GM12892 (cell line): ENCODE measurements at places on chromosomes 13 and 19.

- DNase-seq = no peak
Measured at GRCh38 chr13:92806215-92806614, 420.4 kb upstream of the GPC6 start.

GRCh38 chr19:16068696-16069259, 7.5 kb upstream of the TPM4 start:
- no peak for DNase-seq

DNA sequence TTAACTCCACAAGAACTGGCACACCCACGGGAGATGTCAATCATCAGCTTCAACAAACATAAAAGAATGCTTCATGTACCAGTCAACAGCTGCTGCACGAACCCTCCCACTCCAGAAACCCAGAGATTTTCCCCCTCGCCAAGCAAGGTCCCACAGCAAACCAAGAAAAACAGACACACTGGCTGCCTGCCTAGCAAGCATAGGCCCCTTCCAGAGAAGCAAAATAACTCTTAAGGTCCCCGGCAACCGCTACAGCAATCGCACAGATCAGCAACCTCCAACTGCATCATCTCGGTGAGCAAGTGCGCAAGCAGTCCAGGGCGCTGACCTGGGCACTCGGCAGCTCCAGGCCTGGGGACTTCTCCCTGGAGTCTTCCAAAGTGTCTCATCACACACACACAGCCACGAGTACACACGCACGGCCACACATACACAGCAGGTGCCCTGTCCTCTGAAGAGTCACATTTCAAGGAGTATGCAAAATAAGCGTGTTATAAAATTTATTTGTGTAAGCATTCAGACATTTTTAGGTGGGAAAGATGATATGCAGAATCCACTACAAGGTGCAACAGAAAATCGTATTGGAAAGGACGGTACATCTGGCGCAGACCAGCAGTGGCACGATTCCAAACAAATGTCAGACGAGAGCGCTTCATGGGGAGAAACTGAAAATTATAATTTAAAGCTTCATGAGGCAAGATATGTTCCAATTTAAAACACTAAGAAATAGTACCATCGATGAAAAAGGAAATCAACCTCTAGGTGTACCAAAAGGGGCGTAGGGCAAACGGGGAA, 125.0 kb downstream of the STK24 start:
- no peak for DNase-seq

DNA sequence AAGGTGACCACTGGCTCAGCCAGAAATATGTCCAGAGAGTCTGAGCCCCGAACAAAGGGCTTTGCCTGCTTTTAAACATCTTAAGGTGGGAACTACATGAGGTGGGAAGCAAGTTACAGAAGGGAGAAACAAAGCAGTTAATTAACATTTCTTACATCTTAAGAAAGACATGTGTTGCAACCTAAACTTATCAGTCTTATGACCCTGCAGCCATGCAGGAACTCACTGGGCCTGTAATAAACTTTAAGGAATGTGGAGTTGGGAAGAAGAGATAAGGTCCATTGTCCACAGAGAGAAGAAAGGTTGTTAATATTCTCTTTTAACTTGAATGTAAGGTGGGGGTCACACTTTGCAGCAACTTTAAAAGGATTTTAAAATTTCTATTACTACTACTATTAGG, 46.8 kb upstream of the CYP2A7 start:
- DNase-seq = no peak

- no peak for DNase-seq
Measured at GRCh38 chr13:33875618-33876401, 57.9 kb downstream of the RFC3 start.

DNA sequence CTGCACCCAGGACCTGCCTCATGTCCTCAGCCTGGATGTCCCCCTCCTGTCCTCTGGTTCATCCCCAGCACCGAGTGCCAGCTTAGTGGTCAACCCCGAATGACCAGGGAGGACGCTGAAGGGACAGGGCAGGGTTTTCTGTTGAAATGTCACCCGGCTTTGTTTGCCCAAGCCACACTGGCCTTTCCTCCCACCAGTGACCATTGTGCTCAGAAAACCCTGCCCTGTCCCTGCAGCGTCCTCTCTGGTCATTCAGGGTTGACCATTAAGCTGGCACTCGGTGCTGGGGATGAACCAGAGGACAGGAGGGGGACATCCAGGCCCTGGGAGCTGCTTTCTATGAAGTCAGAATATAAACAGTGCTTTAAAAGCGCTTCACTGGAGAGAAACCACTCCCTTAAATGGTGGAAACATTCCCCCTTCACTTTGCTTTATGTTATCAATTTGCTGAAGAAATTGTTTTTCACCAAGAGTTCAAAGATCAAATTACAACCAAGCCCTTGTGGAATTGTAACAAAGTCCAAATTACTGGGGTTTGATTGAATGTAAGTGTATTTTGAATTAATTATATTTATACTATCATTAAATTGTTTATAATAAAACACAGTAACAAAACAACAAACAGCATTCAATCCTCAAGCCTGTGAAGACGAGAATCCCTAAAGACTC, 21.4 kb downstream of the CARS2 start:
- DNase-seq = no peak

DNA sequence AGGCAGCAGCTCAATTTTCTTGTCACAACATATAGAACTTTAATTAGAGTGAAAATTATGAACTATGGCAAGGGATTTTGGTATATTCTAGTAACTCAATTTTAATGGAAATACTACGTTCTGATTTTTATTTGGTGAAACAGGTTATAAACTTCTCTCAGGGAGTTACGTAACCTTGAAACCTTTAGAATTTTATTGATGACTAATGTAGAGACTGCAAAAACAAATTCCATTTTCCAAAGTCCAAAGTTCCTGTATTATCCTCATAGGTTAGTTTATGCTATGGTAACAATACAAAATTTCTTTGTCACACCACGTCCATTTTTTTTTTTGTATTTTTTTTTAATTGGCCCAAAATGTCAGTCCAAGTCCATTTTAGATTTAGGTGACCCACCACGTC, 185.7 kb downstream of the KLF5 start:
- DNase-seq = no peak

DNA sequence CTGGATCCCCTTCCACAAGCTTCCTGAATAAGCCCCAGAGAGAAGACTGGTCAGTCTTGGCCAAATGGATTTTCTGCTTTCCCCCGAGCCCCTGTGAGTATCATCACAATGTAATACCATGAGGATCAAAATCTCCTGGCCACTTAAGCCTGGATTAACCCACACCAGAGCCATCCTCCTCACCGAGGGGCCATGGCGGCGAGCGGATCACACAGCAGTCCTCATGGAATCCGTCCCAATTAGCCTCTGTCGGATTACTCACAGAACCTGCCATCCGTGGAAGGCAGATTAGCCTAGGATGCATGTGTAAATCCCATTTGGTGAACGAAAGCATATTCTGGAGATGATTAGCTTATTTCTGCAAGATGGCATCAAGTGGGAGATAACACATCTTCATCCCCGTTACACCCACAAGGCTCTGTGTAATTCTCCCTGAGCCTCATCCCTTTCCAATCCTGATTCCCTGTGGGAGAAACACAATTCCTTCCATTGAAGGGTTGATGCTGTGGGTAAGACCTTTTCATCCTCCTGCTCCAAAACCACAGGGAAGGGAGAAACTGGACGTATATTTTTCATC, 42.5 kb downstream of the GNG7 start:
- DNase-seq = no peak

DNA sequence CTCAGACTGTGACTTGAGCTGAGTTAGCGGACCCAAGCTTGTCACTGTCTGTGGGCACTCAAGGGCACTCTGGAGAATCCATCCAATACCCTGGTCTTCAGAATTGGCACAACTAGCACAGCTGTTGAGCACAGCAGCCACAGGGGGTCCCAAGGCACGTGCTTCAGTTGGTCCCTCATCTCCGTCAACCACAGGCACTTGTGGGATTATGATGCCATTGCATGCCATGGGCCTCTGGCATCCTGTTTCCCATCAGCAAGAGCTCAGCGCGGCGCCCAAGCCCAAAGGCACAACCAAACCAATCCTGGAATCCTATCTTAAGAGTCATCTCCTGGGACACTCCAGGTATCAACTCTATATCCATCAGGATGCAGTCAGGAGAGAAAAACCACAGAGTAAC, 3.7 kb upstream of the B3GNT8 start:
- no peak for DNase-seq

GRCh38 chr19:55460670-55461258, 678 bp downstream of the ISOC2 start:
- no peak for DNase-seq

DNA sequence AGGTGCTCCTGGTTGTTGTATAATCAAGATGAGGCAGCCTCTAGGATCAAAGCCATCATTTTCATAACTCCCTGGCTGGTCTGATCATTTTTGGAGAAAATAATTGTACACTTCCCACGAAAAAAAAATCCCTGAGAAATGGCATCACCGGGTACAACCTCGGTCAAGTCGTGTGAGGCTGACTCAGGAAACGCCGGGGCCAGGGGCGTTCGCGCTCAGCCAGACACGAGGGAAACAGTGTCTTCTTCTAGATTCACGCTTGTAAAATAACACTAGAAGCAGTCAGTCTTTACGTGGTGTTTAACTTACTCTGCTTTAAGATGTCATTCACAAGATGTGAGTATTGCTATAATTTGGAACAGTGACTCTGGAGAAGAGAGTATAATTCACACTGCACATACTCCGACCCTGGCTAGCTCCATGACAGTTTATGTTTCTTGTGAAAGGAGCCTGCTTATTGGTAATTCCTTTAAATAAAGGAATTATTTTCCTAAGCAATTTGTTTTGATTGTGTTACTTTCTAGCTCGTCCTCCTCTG, 109.0 kb upstream of the SOX1 start:
- no peak for DNase-seq

DNA sequence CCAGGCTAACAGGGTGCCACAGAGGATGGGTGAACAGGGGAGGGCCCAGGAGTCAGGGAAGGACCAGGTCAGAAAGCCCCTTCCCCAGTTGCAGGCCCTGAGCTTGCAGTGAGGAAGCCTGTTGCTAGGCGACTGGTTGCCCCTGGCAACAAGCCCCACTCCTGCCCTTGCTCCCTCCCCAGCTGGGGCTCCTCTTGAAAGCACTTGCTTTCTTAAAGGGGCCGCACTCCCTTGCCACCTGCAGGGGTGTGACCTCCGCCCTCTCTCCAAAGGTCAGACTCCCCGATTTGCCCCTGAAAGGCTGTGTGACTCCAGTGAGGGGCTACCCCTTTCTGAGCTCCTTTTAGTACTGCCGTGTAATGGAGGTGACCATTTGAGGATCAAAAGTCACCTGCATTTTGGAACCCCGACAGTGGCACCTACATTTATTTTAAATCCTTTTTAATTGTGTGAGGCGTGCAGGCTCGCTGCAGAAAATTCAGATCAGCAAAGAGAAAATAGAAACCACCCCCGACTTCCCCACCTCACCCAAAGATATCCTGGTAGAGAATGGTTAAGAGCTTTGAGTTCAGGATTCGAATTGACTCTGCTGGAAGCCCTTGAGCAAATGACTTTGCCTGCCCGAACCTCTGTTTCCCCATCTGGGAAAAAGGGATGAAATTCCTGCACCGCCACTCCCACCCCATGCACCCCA, 4.8 kb downstream of the FCHO1 start:
- peak; percentile 74 for DNase-seq

DNA sequence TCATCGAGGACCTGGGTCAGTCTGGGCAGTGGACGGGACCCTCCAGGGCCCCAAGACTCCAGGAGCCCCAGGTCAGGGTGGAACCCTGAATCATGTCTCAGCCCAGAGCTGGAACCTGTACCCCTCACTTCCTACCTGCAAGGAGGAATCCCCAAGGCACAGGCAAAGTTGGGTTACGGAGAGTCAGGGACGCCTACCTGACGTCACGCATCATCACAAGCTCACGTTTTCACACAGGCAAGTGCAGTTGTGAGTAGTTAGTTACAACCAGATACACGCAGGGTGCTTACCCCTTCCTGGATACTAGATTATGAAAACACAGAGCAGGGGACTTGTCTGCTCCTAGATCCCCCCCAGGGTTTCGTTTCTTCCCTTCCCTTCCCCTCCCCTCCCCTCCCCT, 1.9 kb downstream of the RETN start:
- no peak for DNase-seq

DNA sequence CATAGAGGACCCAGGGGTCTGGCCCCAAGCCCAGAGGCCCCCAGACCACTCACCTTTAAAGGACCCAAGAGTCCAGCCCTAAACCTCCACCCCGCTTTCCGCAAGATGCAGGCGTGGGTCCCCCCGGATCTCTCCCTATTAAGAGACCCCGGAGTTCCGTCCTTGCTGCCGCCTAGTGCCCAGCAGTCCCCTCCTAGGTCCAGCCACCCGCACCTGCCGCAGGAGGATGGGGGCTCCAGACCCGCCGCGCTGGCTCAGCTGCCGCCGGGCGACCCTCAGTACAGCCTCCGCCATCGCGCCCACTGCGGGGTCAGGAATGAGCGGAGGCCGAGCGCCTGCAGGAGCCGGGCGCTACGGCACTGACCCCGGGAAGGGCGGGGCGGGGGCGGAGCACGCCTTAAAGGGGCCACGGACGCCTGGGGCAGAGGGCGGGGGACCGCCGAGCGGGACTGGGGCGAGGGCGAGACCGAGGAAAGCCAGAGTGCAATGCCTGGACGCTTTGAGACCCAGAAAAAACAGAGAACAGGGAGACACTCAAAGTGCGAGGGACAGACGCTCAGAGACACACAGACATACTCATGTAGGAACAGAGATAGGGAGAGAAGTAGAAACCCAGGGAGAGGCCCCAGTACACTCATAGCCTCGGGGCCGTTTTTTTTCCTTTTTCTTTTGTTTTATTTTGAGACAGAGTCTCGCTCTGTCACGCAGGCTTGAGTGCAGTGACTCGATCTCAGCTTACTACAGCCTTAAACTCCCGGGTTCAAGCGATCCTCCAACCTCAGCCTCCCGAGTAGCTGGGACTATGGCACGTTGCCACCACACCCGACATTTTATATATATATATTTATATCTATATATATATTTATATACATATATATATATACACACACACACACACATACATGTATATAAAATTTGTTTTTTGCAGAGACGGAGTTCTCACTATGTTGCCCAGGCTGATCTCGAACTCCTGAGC, at the start of gene ETHE1:
Gene ETHE1 (minus strand): TSS at position 318 of the 976 bp plus-strand sequence. CDS start 24 bp downstream, at position 294.
- peak; percentile 82 for DNase-seq
